ENCODE measurements at places on chromosomes 5 and 9. TPM values are rescaled to one million over a fixed set of nuclear protein-coding genes. Genes with fewer than 3 reads are reported as not detected.

Gene IRGM
- total RNA-seq = not detected

Gene PITX1
- not detected for total RNA-seq

Gene P4HA2
- total RNA-seq = 51.8 TPM

Gene OGN
- not detected for total RNA-seq

Gene TAF11L12
- total RNA-seq = not detected

Gene TXNDC8
- total RNA-seq = not detected

Gene PCDHA1
- not detected for total RNA-seq

Gene SURF6
- 13.1 TPM for total RNA-seq

Gene KLF4
- total RNA-seq = 2.6 TPM
